CD8-positive, alpha-beta memory T cell (primary cell): ENCODE measurements at places on chromosomes 5 and 9.

GRCh38 chr5:72110394-72111013 is 3.2 kb downstream of the MAP1B start:
- DNase-seq = no peak

DNA sequence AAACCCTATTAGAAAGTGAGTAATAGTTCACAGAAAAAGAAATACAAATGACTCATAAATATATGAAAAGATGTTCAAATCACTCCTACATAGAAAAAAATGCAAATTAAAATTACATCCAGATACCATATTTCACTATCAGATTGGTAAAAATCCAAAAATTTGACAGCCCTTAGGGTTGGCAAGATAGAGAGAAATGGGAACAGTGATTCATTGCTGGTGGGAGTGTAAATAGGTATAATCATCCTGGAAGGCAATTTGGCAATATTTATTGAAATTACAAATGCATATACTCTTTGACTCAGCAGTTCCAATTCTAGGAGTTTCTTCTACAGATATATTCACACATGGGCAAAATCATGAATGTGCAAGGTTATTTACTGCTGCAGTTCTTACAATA is 273.5 kb downstream of the NR2F1-AS1 start:
- DNase-seq = no peak

DNA sequence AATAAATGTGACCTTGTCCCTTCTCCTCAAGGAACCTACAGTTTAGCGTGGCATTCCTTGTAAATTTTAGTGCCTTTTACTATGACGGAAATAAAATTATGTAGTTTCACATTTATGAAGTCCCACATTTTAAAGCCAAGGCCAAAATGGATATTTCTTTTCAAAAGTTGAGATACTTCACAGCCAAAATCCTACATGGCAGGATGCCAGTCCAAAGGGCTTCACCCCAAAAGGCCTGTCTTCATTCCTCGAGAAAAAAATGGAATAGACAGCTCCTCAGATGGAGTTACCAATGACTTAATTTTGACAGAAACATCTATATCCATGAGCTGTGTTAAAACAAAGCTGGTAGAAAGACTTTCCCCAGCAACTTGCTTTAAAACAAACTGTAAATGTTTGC is 211.2 kb downstream of the GLIS3 start:
- DNase-seq = no peak

- DNase-seq = no peak
These were observed 23.4 kb downstream of the WNK2 start for GRCh38 chr9:93207326-93207814.
